Fibroblast of skin of right biceps (primary cell): ENCODE measurements at places on chromosomes 4 and X.

DNA sequence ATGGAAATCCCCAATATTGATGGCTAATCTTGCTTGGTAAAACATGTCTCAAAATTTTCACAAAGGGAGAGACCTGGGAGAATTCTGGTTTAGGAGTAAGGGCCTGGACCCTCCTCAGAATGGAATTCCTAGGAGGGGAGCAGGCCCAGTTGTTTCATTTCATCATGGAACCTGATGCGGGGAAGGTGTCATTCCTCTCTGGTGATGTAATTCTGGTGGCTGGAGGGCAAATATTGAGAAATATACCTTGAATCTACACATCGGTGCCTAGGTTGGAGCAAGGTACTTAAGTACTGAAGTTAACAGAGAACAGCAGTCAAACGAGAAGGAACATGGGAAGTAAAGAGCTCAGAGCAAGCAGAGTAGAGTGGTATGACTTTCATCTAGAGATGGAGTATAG is 23.2 kb upstream of the CCSER1 start:
- no peak for DNase-seq

DNA sequence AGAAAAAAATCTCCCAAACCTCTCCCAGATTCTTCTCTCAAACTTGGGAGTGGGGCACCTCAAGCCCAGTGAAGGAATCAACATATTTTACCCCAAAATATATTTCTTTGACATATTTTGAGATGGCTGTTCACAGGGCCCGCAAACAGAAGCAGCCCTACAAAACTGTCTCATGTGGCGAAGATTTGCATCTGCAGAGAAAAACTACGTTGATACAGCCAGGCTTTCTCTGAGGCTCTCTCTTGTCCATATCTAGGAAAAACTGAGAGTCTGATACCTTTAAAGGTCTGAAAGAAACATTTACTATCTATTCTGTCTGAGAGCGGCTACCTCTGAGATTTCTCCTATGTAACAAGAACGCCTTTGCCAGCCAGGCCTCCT is 23.3 kb upstream of the TMSB4X start:
- no peak for DNase-seq

- no peak for DNase-seq
These were observed 13.7 kb downstream of the CCKAR start for GRCh38 chr4:26476545-26476944.

- no peak for DNase-seq
These were observed 109.8 kb downstream of the SORBS2 start for GRCh38 chr4:185702147-185702663.

DNA sequence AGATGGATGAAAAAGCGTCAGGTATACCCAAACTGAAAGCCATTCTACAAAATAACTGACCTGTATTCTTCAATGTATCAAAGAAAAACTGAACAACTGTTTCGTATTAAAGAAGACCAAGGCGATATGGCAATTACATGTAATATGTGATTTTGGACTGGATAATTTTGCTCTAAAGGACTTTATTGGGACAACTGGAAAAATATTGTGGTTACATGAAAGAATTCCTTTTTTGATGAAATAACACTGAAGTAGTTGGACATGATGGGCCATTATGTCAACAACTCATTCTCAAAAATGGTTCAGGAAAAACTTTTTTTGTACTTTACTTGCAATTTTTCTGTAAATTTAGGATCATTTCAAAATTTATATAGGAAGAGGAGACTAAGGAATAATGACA is 12.1 kb upstream of the ANTXR2 start:
- no peak for DNase-seq

- DNase-seq, result peak; percentile 34
These were observed 175.8 kb downstream of the COMMD8 start for GRCh38 chr4:47287735-47288134.

DNA sequence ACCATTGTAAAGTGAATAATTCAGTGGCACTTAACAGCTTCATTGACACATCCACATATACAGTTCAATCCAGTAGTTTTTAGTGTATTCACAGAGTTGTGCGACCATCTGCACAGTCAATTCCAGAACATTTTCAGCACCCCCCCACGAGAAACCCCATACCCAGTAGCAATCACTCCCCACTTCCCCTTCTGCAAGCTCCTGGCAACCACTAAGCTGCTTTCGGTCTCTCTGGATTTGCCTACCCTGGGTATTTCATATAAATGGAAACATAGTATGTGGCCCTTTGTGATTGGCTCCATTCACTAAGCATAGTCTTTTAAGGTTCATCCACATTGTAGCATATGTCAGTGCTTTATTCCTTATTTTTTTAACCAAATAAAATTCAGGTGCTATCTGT is 10.0 kb downstream of the MSL3 start:
- no peak for DNase-seq
